ENCODE measurements at places on chromosomes 2 and 18. TPM values are rescaled to one million over a fixed set of nuclear protein-coding genes. Genes with fewer than 3 reads are reported as not detected.

The ACADL gene
- not detected for total RNA-seq

The FHOD3 gene
- 2.1 TPM for total RNA-seq

The AQP4 gene
- 1.00 TPM for total RNA-seq

The RNF125 gene
- 12.1 TPM for total RNA-seq

The BOLL gene
- total RNA-seq = not detected

The DNAH7 gene
- under 0.01 TPM for total RNA-seq

The ELMOD3 gene
- 11.5 TPM for total RNA-seq

The BUB1 gene
- total RNA-seq = 169 TPM

The MAL gene
- total RNA-seq = 0.80 TPM

The SLC9A4 gene
- not detected for total RNA-seq

The PAPOLG gene
- 26.0 TPM for total RNA-seq

The CFAP221 gene
- total RNA-seq = 0.37 TPM

The DSG1 gene
- total RNA-seq = not detected

The SERPINB7 gene
- total RNA-seq = not detected

The MTCL1 gene
- total RNA-seq = 16.0 TPM

The NCKAP5 gene
- 0.15 TPM for total RNA-seq

The VWC2L gene
- not detected for total RNA-seq

The UGT1A4 gene
- not detected for total RNA-seq

The IFIH1 gene
- total RNA-seq = 0.55 TPM

The FIGN gene
- 6.5 TPM for total RNA-seq

The DNER gene
- total RNA-seq = 0.70 TPM

The SERPINB3 gene
- total RNA-seq = not detected

The CCDC148 gene
- 0.07 TPM for total RNA-seq

The SRD5A2 gene
- total RNA-seq = 0.04 TPM

The RBMS1 gene
- total RNA-seq = 46.7 TPM

The SCYGR4 gene
- total RNA-seq = not detected

The NEURL3 gene
- total RNA-seq = 0.10 TPM

The SLC23A3 gene
- not detected for total RNA-seq

The SERPINB4 gene
- total RNA-seq = not detected

The RAB31 gene
- 29.7 TPM for total RNA-seq

The CFAP65 gene
- total RNA-seq = not detected

The HOXD10 gene
- not detected for total RNA-seq

The ECEL1 gene
- total RNA-seq = 17.2 TPM

All from H7 (cell line).